HuH-7.5 (cell line): ENCODE measurements at places on chromosomes 12 and 14.

DNA sequence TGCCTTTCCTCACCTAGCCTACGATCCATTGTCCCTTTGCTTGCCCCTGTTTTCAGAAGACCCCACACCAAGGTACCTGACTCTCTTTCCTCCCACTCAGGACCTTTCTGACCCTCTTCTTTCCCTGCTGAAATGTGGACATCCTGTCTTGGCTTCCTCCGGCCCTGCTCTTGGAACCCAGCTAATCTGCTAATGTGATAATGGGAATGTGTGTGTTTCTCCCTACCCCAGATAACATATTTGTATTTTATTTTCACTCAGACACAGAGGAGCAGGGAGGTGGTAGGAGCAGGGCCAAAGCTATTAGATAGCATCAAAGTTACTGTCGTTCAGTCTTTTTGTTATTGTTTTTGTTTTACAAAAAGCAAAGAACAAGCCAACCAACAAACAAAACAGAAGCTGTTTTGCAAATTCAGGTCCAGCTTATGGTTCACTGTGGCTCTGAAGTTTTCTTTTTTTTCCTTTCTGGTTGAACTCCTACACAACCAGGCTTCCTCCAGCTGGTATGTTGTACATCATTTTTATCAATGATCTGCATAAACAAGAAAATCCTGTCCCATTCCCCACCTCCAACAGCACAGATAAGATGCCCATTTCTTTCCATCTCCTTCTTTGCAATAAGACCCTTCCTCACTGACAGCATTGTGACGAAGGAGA is 137.3 kb downstream of the C12orf75 start:
- DNase-seq, result no peak

- DNase-seq, result no peak
These were observed 13.6 kb upstream of the SPPL3 start for GRCh38 chr12:120917748-120918147.

GRCh38 chr12:100399095-100399494 is 42.2 kb downstream of the SLC17A8 start:
- no peak for DNase-seq

DNA sequence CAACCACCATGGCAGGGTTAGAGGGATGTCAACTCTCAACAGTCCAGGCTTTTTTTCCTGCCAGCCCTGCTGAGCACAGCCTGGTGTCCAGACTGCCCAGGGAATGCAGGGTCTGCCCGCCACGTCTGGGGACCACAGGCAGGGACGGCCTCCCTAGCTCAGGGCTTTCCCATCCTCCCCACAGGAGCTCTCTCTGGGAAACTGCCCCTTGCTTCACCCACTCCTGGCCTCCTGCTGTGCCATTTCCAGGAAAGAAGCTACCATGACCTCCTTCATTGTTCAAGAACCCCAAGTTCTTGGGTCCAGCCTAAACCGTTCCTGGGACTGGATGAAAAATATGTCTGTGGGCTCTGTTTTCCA is 4.8 kb downstream of the SCNN1A start:
- DNase-seq, result no peak

- DNase-seq, result no peak
These were observed 55.3 kb downstream of the STAB2 start for GRCh38 chr12:103642240-103642864.

GRCh38 chr12:67068761-67069450 is 200.3 kb upstream of the CAND1 start:
- peak; percentile 34 for DNase-seq

GRCh38 chr12:4202918-4203317 is 70.6 kb upstream of the CCND2 start:
- DNase-seq, result no peak

- DNase-seq, result no peak
These were observed 287.4 kb downstream of the ACSS3 start for GRCh38 chr12:81365284-81365683.

- DNase-seq, result no peak
These were observed 917.7 kb downstream of the DIO2 start for GRCh38 chr14:79293482-79294177.

GRCh38 chr12:95181103-95181502 is 36.2 kb downstream of the FGD6 start:
- DNase-seq, result no peak

GRCh38 chr12:17829813-17830212 is 260.2 kb downstream of the RERGL start:
- DNase-seq, result no peak

DNA sequence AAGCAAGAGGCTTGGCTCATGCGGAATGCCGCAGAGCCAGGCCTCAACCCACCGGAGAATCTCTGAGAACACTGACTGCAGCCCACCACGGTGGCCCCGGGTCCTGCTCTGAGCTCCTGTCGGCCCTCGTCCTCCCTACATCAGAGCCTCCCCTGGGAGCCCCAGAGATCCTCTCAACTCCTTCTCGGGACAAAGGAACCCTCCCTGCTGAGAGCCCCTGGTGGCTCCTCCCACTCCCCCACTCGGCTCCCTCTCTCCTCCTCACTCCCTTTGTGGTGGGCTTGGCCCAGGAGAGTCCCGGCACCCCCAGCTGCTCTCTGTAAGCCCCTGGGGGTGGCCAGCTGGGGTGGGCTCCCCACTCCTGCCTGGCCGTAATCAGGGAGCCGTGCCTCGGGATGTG is 11.1 kb upstream of the INF2 start:
- no peak for DNase-seq

- DNase-seq, result no peak
These were observed 37.2 kb downstream of the LRP6 start for GRCh38 chr12:12229556-12230092.

DNA sequence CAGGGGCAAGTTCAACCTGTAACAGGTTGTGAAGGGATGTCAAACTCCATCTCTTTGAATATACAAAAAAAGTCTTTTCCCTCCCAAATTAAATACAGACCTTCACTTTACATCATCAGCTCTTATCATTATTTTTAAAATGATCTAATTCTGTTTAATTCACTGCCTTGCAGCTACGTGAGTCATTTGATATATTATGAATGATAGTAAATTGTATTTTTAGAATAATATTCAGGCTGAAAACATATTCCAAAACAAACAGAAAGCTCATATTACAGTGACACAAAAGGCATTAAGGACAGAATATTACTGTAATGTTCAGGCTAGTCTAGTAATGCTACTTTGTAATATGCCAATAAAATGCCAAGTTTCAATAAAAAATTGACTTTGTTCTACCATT is 53.3 kb downstream of the BCAT1 start:
- no peak for DNase-seq

DNA sequence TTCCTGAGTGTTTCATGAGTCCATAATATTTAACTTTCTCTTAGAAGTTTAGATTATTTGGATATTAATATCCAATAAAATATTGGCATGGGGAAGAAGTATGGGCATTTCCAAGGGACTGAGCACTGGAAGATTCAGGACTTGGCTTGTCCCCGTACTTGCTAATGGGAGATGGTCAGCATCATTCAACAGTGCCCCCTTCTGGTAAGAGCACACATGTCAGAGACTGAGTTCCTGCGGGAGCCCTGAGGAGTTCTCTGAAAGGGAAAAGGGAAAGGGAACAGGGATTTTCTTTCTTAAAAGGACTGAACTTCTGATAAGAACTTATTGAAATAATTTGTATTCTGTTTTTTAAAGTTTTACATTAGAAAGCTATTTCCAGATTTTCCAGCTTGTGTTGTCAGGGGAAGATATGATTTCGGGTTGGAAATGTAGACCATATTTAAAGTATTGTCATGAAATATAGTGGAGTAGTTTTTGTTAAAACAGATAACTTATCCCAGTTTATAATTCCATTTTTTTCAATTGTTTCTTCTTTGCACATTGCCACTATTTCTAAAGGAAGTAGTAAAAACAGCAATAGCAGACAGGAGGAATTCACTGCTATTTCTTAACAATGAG is 59.8 kb upstream of the C12orf71 start:
- peak; percentile 49 for DNase-seq

- no peak for DNase-seq
These were observed 2.4 kb downstream of the CRIP2 start for GRCh38 chr14:105476831-105477659.

GRCh38 chr12:102061096-102061559 is 663 bp downstream of the WASHC3 start:
- DNase-seq, result no peak

GRCh38 chr12:91562476-91562875 is 379.9 kb upstream of the DCN start:
- no peak for DNase-seq

GRCh38 chr12:104108755-104109445 is 29.1 kb downstream of the NFYB start:
- peak; percentile 39 for DNase-seq

DNA sequence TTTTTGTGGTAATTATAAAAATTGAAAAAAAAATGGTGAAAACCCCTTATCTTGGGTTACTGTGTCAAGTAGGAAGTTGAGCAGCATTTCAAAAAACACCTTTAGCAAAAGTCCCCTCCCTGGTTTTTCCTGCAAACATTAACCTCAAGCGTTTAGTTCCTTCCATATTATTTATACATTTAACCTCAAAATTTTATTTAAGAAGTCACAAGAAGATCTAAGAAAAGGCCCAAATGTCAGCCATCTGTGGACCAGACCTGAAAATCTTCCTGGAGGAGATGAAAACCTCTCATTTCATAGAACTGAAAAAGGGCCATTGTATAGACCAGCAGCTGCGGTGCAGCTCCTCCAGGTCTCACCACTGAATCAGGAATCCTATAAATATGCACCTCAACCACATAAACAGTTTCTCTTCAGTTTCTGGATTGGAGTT is 40.4 kb upstream of the BTG1 start:
- DNase-seq, result no peak

DNA sequence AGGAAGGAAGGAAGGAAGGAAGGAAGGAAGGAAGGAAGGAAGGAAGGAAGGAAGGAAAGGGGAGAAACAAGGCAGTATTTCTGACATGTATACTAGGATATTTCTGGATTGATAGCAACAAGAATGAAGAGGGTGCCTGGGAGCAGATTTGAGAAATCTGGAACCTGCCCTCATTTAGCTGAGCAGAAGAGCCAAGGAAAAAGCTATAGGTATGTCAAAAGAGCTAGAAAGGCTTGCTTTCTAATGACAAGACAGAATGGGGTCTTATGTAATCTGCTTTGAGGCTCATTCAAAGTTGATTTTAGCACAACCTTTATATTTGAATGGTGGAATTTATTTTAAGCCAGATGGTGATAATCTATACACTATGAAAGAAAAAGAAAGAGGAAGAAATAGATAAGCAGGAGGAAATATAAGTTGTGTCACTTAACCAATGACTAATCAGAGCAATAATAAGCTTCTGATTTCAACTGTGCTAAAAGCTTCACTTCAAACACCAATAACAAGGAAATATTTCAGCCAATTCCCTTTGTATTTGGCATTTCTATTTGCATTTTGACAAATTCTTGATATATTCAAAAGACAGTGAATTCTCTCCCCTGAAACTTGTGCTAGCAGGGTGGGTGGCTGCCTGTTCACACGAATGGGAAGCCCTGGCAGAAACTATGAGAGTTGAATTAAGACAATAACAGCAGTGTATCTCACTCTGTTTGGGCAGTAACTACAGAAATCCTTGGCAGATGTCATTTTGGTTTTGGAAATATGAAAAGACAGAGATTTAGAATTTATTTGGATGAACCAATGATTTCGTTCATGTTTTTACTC is 76.3 kb upstream of the FLRT2 start:
- DNase-seq, result no peak

- no peak for DNase-seq
These were observed 29.1 kb upstream of the HELB start for GRCh38 chr12:66273147-66273546.

GRCh38 chr14:55800156-55800785 is 220.3 kb downstream of the KTN1 start:
- DNase-seq, result no peak
